ENCODE measurements at places on chromosomes 7 and 10. TPM values are rescaled to one million over a fixed set of nuclear protein-coding genes. Genes with fewer than 3 reads are reported as not detected.

The APBB1IP gene
- not detected for total RNA-seq

- H3K27ac ChIP-seq = no peak overlapping the region
- no peak for DNase-seq
- peaks cover 22% of the 10 kb centered on the region for H3K4me1 ChIP-seq
- no peaks in the 10 kb centered on the region for H3K27me3 ChIP-seq
- H3K4me3 ChIP-seq = no peak overlapping the region
- peaks cover 4% of the 10 kb centered on the region for H3K36me3 ChIP-seq
Observed at GRCh38 chr7:28591725-28592349, 179.5 kb downstream of the CREB5 start.

- no peak overlapping the region for H3K27ac ChIP-seq
- H3K36me3 ChIP-seq = peaks cover 11% of the 10 kb centered on the region
- no peaks in the 10 kb centered on the region for H3K27me3 ChIP-seq
- DNase-seq = no peak
- H3K4me1 ChIP-seq = no peaks in the 10 kb centered on the region
Observed at GRCh38 chr7:1972744-1973143, 260.0 kb downstream of the MAD1L1 start.

The C10orf105 gene
- not detected for total RNA-seq

- H3K27ac ChIP-seq = no peak overlapping the region
- H3K4me3 ChIP-seq = no peak overlapping the region
- no peaks in the 10 kb centered on the region for H3K4me1 ChIP-seq
- H3K27me3 ChIP-seq = no peaks in the 10 kb centered on the region
- no peak for DNase-seq
Observed at GRCh38 chr10:44427037-44427436, 42.1 kb upstream of the CXCL12 start.

- H3K27ac ChIP-seq = peak overlapping the region; percentile 21
- DNase-seq = peak; percentile 71
- no peaks in the 10 kb centered on the region for H3K27me3 ChIP-seq
- no peaks in the 10 kb centered on the region for H3K36me3 ChIP-seq
- H3K4me1 ChIP-seq = peaks cover 15% of the 10 kb centered on the region
- H3K4me3 ChIP-seq = peak overlapping the region; percentile 0
Observed at GRCh38 chr10:69232252-69232651, 12.1 kb downstream of the HKDC1 start.

GRCh38 chr10:69685802-69686585 lies 55.9 kb downstream of the FAM241B start:
- H3K4me1 ChIP-seq = peaks cover 5% of the 10 kb centered on the region
- H3K27me3 ChIP-seq = peaks cover 33% of the 10 kb centered on the region

The TAS2R41 gene
- total RNA-seq = not detected

The HOXA1 gene
- 5.6 TPM for total RNA-seq

DNA sequence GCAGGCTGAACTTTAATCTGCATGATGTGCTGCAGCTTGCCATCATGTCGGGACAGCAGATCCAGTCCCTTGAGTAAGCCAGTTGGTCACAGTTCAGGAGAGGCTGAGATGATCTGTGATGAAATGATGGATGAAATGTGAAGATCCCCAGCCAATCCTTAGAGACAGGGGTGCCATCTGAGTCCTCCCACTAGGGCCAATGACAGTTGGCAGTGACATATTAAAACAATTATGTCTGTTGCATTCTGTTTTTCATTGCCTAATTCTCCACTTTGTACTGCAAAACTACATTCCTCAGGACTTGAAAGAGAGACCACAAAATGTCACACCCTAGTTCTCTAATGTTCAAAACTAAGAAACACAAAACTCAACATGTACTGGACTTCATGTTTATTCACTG lies 66.3 kb upstream of the CAV2 start:
- peaks cover 6% of the 10 kb centered on the region for H3K36me3 ChIP-seq
- no peak for DNase-seq
- H3K27ac ChIP-seq = peak overlapping the region; percentile 90
- H3K4me3 ChIP-seq = no peak overlapping the region

- peak overlapping the region; percentile 61 for H3K27ac ChIP-seq
- H3K4me1 ChIP-seq = peaks cover 24% of the 10 kb centered on the region
- no peaks in the 10 kb centered on the region for H3K27me3 ChIP-seq
- H3K4me3 ChIP-seq = no peak overlapping the region
- H3K36me3 ChIP-seq = no peaks in the 10 kb centered on the region
Observed at GRCh38 chr7:42549866-42550485, 313.0 kb upstream of the GLI3 start.
